HCT116 (cell line): ENCODE measurements at places on chromosomes 5 and 9.

GRCh38 chr5:54905246-54905795, 80.1 kb downstream of the ESM1 start:
- DNase-seq: no peak

DNA sequence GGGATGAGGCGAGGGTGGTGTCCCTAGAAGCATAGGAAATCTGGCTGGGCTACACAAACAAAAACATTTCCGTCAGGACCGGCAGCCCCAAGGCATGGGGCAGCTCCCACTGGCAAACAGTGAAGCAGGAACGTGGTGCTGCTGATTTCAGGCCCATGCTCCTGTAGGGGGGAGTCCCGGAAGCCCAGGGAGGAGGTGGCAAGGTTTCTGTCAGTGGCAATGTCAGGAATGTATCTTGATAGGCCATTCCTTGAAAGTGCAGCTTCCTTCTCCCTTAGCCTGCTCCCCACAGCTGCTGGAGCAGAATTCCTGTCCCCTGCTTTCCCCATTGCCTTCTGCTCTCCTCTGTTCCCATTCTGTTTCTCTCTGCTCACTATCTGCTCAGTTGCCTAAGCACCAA, 42.4 kb downstream of the MRRF start:
- no peak for DNase-seq

GRCh38 chr5:132666310-132667123, 7.3 kb upstream of the IL4 start:
- DNase-seq: no peak

DNA sequence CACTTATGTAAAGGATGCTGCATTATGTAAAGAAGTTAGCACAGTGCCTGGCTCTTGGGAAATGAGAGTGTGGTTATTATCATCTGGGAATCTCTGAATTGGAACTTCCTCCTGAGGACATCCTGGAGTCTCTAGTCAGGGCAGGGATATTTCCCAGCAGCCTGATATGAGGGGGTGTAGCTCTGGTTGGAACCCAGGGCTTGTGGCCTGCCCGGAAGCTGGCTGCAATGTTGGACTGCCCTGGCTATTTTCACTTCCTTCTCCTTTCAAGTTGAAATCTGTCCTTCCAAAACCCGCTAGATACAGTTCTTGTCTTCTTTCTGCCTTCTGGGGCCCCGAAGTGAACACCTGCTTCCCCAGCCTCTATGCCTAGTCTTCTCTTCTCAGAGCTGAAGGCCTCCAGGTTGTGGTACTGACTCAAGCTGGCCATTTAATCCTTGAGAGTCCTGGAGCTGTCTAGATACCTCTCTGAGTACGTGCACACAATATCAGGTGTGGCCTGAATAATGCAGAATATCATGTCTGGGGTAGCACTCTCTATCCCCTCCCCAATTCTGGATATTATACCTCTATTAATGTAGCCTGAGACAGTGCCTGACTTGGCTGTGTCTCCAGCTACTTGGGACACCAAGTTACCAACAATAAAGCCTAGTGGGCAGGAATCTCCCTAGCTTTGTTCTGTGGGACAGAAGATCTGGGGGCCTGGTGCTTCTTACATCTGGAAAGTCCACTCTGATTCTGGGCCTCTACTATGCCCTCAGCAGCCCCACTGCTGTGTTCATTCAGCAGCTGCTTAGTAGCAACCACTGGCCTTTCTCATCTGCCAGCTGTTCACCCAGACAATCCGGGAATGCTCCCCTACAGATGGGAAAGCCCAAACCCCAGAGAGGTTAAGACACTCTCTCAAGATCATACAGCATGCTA, 45.0 kb downstream of the SLC6A7 start:
- DNase-seq: no peak

DNA sequence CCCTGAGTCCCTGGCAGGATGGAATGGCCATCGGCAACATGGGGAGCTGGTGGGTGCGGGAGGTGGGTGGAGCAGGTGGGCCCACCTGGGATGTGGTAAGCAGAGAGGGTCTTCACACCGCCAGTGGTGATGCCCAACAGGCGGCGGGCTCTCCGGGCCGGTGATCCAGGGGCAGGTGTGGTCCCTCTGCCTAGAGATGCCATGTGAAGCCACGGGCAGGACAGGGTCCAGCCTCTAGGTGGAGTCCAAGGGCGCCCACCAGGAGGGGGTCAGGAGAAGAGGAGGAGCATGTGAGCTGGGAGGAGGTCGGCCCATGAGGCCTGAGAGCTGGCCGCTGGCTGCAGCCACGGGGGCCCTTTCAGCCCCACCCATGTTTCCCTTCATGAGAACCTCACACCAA, 221.1 kb downstream of the FANCC start:
- no peak for DNase-seq

DNA sequence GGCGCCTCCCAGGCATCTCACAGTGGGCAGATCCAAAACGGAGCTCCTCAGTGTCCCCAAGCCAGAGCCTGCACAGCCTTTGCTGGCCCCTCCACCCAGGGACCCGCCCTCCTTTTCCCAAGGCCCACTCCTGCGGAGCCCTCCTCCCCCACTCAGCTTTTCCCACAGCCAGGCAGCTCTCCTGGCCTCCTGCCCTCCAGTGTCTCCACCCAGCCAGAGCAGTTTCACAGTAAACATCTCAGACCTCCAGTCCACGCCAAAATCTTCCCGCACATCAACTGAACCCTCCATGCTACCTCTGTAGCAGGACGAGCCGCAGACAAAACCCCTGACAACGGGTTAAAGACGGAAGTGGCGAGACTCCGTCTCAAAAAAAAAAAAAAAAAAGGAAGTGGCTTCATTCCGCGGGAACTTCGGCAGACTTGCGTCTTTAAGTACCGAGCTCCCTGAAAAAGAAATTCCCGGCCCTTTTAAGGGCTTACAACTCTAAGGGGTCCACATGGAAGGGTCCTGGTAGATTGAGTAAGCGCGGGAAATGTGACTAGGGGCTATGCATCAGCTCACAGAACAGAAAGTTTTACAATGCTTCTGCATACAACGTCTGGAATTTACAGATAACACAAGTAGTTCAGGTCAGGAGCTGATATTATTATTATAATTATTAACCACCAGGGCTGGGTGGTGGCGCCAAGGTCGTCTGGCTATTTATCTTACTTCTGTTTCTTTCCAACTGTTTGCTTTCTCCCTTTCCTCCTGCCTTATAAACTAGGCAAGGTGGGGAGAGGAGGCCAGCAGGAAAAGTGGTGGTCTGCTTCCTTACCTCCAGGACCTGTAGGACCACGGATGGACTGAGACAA, 11.4 kb upstream of the GRIN1 start:
- no peak for DNase-seq

- DNase-seq: no peak
Measured at GRCh38 chr5:147737921-147738320, 44.6 kb downstream of the JAKMIP2 start.

DNA sequence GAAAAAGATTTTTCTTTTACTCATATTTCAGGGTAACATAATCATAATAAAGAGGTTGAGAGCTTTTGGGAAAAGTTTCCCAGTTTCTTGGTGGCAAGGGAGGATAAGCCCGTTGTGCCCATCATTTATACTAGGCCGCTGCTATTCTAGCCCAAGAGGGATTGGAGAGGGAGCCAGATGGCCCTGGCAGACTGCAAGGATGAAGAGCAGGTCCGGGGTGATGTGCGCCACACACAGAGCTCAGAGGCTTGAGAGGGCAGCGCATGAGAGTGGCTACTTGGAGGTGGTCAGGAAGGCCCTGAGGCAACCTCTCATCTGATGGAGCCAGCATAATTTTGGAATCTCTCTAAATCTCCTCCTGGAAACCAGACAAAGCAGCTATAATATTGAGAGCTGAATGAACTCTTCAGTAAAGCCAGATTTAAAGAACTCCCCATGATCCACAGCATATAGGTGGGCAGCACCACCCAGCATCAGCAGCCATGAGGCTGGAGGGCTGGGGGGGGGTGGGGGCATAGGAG, 110.1 kb downstream of the MED27 start:
- no peak for DNase-seq

DNA sequence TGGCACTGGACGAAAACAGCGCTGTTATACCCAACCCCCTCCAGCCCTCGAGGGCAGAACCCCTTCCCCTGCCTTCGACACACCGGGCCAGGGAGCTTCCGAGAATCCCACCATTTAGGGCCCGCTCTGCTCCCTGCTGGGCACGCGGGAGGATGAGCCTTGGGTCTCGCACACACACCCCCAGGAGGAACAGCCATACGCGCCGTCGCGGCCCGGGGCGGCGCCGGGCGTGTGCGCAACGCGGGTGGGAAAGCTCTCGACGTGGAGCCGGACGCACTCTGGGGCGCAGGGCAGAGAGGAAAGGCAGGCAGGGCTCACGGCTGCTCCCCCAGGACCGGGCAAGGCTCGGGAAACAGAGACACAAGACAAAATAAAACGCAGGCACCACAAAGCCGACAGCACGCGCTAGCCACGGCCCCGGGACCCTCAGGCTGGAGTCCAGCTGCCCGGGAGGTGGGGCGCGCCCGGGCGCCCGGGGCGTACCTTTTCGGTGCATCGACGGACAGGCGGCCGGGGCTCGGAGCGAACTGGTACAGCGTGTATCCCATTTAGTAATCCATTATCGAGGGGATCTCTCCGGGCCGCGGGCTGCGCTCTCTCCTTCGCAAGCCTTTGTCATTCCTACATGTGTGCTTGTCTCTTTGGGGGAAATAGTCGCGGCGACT, 789 bp downstream of the SEMA6A start:
- no peak for DNase-seq

DNA sequence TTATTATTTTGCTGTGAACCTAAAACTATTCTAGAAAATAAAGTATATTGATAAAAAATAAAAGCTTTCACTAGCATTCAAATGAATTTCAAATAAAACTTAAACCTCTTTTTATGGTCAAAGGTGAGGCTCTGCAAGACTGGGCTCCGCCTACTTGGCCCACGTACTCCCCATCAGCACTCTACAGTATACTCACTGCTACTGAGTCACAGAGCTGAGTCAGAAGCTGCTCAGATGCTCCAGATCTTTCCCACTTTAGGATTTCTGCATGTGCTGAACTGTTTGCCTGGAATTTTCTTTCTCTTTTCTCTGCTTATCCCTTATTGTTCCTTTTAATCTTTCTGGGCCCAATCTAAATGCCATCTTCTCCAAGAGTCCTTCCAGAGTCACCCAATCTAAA, 331.9 kb upstream of the CCNG1 start:
- no peak for DNase-seq

DNA sequence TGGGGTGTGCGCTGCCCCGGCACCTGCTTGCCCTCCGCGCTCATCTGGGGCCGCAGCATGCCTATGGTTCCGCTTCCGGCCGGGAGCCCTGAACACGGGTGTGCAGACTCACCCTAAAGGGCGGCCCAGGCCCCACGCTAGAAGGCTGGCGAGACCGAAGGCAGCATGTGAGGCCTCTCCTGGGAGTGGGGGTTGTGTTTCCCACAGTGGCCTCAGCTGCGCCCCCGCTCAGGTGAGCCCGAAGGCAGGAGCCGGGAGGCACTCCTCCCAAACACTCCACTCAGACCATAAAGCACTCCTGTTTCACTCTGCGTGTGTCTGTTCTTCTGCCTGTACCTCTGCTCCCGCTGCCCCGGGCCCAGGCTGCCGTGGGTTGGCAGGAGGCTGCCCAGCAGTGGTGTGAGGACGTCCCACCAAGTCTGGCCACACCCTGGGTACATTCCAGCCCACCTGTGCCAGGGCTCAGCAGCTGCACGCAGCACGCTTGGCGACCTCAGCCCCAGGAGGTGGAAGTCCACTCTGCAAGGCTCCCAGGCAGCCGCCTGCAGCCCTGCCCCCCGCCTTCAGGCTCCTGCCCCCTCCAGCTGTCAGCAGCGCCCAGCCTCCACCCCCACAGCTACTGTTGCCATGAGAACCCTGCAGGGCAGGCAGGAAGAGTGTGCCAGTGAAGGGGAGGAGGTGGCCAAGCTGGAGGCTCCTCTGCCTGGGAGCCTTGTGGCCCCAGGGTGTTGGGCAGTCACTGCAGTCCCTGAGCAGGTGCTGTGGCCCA, 1.2 kb upstream of the AJM1 start:
- DNase-seq: no peak

- DNase-seq: no peak
Measured at GRCh38 chr5:68222310-68222709, 6.8 kb downstream of the PIK3R1 start.

- DNase-seq: no peak
Measured at GRCh38 chr9:406886-407654, 192.4 kb downstream of the DOCK8 start.
